DMS 273 treated with DMSO at 0.1 percent for 48 hours (cell line): ENCODE measurements at places on chromosomes 13 and 19.

GRCh38 chr19:19110410-19111135, 27.7 kb downstream of the TMEM161A start:
- no peak for DNase-seq

- no peak for DNase-seq
Observed at GRCh38 chr13:107824635-107825034, 390.7 kb downstream of the LIG4 start.

DNA sequence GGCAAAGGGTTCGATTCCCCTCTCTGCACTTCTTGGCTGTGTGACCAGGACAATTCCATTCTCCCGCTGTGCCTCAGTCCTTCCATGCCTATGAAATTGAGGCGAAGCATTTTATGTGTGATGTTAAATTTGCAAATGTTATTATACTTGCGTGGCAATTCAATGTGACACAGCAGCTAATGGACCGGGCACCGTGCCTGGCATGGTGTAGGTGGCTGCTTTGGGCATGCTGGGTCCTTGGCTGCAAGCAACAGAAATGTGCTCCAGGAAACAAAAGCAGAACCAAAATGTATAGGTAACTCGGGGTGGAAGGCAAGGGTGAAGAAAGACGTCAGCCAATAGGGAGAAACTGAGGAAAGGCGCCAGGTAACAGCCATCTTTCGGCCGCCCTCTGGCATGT, 37.1 kb downstream of the TINCR start:
- DNase-seq: no peak

GRCh38 chr19:18491995-18492953, 29.6 kb downstream of the ELL start:
- DNase-seq: no peak

DNA sequence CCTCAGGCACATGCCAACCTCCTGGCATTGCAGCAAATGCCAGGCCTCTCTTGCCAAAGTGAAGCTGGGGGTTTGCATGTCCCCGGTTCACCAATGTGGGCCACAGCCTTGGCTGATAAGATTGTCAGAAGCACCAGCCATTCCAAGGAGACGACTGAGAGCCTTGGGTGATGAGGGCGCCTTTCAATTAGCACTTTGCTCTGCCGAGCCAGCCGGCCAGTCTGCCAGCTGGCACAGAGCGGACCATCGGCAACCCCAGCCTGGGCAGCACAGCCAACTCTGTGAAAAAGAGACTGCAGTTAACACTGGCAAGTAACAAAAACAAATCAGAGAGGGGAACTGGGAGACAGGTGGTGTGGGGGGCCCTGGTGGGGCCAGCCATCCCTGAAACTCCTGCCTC, 67.3 kb downstream of the EFNB2 start:
- no peak for DNase-seq

- DNase-seq: no peak
Observed at GRCh38 chr13:44243198-44243857, 130.3 kb upstream of the SERP2 start.

DNA sequence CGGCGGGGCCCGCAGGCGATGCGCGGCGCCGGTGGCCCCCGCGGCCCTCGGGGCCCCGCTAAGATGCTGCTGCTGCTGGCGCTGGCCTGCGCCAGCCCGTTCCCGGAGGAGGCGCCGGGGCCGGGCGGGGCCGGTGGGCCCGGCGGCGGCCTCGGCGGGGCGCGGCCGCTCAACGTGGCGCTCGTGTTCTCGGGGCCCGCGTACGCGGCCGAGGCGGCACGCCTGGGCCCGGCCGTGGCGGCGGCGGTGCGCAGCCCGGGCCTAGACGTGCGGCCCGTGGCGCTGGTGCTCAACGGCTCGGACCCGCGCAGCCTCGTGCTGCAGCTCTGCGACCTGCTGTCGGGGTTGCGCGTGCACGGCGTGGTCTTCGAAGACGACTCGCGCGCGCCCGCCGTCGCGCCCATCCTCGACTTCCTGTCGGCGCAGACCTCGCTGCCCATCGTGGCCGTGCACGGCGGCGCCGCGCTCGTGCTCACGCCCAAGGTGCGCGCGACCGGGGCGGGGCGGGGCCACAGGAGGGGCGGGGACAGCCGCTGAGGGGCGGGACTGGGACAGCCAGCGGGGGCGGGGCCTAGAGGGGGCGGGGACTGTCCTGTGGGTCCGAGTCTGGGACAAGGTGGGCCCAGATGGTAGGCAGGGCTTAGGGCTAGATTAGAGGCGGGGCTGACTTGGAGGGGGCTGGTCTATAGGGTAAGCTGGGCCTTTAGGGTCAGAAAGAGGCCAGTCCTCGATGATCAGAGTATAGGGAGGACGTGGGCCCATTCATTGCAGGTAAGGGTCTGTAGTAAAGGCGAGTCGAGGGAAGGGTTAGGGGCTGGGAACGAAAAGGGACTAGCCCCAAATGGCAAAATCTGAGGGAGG, 5.1 kb downstream of the GRIN2D start:
- DNase-seq: no peak

DNA sequence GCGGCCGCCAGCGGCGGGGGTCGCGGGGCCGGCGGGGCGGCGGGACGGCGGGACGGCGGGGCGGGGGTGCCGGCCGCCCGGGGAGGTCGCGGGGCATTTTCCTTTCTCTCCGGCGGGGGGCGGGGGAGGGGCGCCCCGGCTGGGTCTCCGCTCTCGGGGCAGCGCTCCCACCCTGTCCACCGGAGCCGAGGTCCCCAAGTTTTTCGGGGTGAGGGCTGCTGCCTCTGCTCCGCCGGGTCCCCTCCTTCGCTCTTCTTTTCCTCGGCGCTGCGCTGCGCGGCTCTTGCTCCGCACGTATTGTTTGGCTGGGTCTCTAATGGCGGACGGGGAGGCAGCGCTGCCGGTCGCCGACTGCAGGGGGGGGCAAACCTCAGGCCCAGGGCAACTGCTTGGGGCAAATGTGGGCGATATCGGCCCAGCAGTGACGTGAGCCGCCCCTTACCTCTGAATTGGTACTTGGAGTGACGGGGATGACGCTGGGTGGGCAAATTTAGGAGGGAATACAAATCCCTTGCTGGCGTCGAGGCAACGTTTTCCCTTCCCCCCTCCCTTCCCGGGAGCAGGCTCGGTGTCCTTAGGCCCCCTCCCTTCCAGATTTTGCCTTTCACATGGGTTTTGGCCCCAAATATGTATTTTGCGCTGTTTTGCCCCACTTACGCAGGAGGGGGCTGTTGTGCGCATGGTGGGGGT, 759 bp downstream of the ZMYM2 start:
- no peak for DNase-seq

DNA sequence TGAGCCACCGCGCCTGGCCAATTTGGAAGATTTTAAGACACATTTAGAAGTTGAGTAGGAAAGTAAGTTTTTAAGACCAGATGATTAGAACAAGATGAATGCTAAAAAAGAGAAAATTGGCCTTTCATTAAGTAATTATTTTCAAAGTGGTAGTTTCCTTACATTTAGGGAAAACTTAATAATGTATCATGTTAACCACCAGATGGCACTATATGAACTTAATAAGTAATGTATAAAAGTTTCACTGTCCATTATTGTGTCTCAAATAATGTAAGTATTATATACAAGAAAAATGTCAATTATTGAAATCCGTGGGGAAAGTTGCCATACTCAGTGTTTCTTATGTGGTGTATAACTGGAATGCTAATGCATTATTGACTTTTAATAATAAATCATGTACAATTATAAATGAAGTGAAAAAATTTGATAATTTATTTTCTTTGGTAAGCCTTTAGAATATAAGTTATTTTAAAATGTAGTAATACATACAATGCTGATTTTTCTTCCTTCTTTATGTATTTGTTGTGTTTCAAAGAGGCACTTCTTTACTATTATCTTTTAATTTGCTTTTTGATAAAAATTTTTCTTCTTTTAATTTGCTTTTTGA, 29.2 kb downstream of the COG6 start:
- DNase-seq: peak; percentile 3

- no peak for DNase-seq
Observed at GRCh38 chr13:95948656-95949055, 104.5 kb downstream of the UGGT2 start.

DNA sequence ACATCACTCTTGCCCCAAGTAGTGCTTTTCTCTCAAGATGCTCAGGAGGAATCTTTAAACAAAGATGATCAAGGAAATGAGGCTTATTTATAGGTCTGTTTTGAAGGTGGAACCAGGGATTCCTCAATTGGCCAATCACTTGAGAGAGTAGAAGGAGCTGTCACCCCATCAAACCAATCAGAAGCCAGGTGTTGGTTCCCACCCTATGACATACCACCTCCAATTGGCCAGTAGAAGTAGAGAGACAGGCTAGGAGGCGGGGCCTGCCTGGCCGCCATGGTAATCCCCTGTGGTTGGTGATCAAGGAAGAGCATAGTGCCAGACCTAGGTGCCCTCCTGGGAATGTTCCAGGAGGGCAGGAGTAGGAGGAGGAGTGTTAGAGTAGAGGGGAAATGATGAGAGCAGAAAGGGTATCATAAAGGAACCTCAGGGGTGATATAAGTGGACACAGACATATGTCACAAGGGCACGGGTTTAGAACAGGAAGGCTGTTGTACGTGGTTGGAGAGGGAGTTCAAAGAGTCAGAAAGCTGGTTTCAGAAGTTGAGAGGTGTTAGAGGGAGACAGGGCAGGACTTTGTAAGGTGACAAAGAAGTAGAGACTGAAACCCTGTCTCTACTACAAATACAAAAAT, 10.5 kb downstream of the PMIS2 start:
- no peak for DNase-seq

- DNase-seq: peak; percentile 40
Observed at GRCh38 chr19:45424191-45425058, 708 bp upstream of the ERCC1 start.

DNA sequence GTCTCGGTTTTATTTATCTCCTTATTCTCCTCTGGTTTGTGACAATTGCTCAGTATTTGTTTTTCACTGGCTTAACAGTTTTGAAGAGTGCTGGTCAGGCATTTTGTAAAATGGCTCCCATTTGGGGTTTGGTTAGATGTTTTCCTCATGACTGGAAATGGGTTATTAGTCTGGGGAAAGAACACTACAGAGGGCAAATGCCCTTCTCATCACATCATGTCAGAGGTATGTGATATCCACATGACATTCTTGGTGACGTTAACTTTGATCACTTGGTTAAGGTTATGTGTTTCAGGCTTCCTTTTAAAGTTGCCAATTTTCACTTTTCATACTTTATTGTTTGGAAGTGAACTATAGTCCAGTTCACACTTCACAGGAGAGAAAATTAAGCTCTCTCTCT, 74.8 kb upstream of the KLHL1 start:
- no peak for DNase-seq

DNA sequence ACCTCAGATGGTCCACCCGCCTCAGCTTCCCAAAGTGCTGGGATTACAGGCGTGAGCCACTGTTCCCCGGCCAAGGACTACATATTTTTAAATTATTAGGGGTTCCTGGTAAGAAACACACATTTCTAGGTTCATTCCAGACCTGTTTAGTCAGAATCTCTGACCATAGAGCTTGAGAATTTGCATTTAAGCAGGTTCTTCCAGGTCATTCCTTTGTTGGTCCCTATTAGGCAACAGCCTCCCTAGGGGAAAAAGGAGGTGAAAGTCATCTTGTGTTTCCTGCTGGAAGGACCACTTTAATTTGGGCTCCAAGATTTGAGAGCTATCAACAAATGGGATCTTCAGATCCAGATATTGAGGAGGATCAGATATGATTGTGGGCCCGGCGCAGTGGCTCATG, 16.3 kb downstream of the S1PR2 start:
- no peak for DNase-seq

GRCh38 chr19:35727956-35728706, 10.3 kb downstream of the KMT2B start:
- DNase-seq: no peak

- no peak for DNase-seq
Observed at GRCh38 chr13:90201202-90201601, 1146.3 kb upstream of the MIR17HG start.

DNA sequence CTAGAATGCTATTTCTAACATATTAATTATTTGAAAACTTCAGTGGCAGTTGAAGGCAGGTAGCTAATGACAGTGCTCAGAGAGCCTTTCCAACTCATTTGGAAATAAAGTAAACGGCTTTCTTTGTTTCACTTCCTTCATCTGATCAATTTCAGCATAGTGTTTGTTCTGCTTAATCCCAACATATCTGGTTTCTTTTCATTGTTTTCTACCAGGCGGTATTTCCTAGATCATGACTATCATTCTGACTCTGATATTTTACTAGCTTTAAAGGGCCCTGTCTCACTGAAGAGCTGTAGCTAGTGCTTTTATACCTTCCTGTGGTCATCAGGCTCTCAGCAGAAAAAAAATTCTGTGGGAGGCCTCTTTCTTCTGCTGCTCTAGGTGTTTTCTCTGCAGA, 178.6 kb downstream of the RBM26 start:
- DNase-seq: no peak

DNA sequence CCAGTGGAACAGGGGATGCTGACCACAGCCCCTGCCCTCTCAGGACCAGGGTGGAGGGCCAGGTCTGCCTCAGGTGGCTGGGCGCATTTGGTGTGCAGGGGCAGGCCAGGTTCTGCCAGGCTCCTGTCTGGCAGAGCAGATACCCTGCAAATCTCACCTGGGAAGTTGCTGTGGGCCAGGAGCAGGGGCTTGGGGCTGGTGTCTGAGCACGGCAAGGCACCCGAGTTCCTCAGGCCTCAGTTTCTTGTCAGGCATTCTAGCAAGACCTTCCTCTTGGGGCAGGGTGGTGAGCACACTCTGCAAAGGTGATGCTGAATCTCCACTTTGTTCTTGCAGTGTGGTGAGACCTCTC, 1.1 kb downstream of the CRTC1 start:
- no peak for DNase-seq

GRCh38 chr13:35936246-35936978, 194.8 kb downstream of the DCLK1 start:
- DNase-seq: no peak

DNA sequence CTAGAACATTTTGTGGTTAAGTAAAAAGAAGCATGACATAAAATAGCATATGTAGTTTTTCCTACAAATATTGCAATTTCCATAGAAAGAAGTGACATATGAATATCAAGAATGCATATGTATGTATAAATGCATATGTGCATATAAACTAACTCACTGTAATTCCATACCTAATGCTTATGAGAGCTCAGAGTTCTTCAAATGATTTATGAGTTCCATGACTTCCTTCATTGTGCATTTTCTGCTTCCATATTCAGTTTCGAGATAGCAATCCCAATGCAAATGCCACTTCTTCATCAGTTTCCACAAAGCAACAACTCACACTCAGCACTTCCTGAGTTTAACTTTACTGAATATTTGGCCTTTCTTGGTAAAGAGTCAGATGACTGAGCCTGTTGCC, 1744.3 kb upstream of the MIR17HG start:
- no peak for DNase-seq

DNA sequence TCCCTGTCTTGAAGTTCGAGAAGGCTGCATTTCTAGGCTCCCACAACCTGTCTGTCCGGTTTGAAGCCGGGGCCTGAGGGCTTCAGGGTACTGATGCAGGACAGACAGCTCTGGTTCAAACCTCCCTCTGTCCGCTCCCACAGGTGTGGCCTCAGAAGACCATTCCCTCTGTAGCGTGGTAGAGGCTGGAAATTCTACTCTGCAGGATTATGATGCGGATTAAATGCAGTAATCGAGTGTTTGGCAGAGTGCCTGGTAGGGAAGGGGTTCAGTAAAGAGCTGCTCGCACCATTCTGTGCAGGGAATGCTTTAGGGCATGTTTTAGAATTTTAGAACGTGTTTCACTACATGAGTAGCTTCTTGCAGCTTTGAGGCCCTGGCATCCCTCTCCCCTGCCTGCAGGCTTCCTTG, 30.5 kb downstream of the PPP1R37 start:
- no peak for DNase-seq

GRCh38 chr19:15291089-15291488, 41.2 kb downstream of the BRD4 start:
- no peak for DNase-seq

- no peak for DNase-seq
Observed at GRCh38 chr13:113546571-113547237, 37.8 kb upstream of the TFDP1 start.

- DNase-seq: no peak
Observed at GRCh38 chr19:49677231-49677900, at the start of gene PRMT1. Gene PRMT1 (plus strand): TSS chr19:49677271. CDS start chr19:49677281, 10 bp downstream.
